ENCODE measurements at places on chromosomes 3 and 15. TPM values are rescaled to one million over a fixed set of nuclear protein-coding genes. Genes with fewer than 3 reads are reported as not detected.

The HCN4 gene
- 0.22 TPM for total RNA-seq

The SPPL2A gene
- total RNA-seq: 98.4 TPM

The PHLDB2 gene
- total RNA-seq: 21.1 TPM

The KCNMB3 gene
- 0.99 TPM for total RNA-seq

The CHRM5 gene
- total RNA-seq: 0.01 TPM

The ADAMTS9 gene
- 0.54 TPM for total RNA-seq

The CNTN3 gene
- not detected for total RNA-seq

The CSPG4 gene
- total RNA-seq: 0.10 TPM

The GUCA1C gene
- total RNA-seq: not detected

The FBXL2 gene
- total RNA-seq: 6.0 TPM

The MELTF gene
- total RNA-seq: 51.7 TPM

The ZPLD1 gene
- not detected for total RNA-seq

The ATP8B4 gene
- total RNA-seq: 0.67 TPM

The SLC28A1 gene
- total RNA-seq: 0.05 TPM

The TGM4 gene
- 0.08 TPM for total RNA-seq

The ARPIN gene
- 12.4 TPM for total RNA-seq

The CADM2 gene
- total RNA-seq: 0.23 TPM

The INSYN1 gene
- 2.1 TPM for total RNA-seq

The SNTN gene
- total RNA-seq: not detected

The COL6A5 gene
- not detected for total RNA-seq

The TRPM1 gene
- not detected for total RNA-seq

The GNB4 gene
- total RNA-seq: 8.7 TPM

The DISP2 gene
- 1.3 TPM for total RNA-seq

The TAGLN3 gene
- total RNA-seq: not detected

The TNNC1 gene
- total RNA-seq: 1.2 TPM

The TMEM212 gene
- not detected for total RNA-seq

The PPM1L gene
- total RNA-seq: 0.84 TPM

The CSPG5 gene
- 1.2 TPM for total RNA-seq

The NOX5 gene
- total RNA-seq: 0.31 TPM

The MGA gene
- 7.9 TPM for total RNA-seq

The RAB6B gene
- total RNA-seq: 2.4 TPM

The TRH gene
- total RNA-seq: not detected

The CCNB2 gene
- 114 TPM for total RNA-seq

The GOLGA8T gene
- total RNA-seq: 1.6 TPM

The MEX3B gene
- total RNA-seq: 4.3 TPM

The ADPGK gene
- 75.9 TPM for total RNA-seq

The FAM81A gene
- 14.6 TPM for total RNA-seq

The EBLN2 gene
- total RNA-seq: 0.53 TPM

The SPINT1 gene
- 1.1 TPM for total RNA-seq

The GOLGA8K gene
- 0.73 TPM for total RNA-seq

The GHSR gene
- not detected for total RNA-seq

The NLGN1 gene
- not detected for total RNA-seq

The MESP1 gene
- total RNA-seq: 7.2 TPM

The XRN1 gene
- 6.8 TPM for total RNA-seq

The KNG1 gene
- not detected for total RNA-seq

The SYNPR gene
- not detected for total RNA-seq

The RAD51 gene
- 18.7 TPM for total RNA-seq

The QRICH1 gene
- total RNA-seq: 38.8 TPM

The LMOD3 gene
- not detected for total RNA-seq

The LRRIQ4 gene
- total RNA-seq: not detected

The NCKIPSD gene
- total RNA-seq: 10.9 TPM

The VEPH1 gene
- total RNA-seq: 0.10 TPM

The LRRC34 gene
- total RNA-seq: not detected

The ST3GAL6 gene
- total RNA-seq: 1.9 TPM

The LRCH3 gene
- total RNA-seq: 13.2 TPM

The COL8A1 gene
- not detected for total RNA-seq

The PRR23B gene
- not detected for total RNA-seq

All from A549 treated with CpdA at 1 μM for 4 hours (cell line).